ENCODE measurements at places on chromosomes 6 and 20. TPM values are rescaled to one million over a fixed set of nuclear protein-coding genes. Genes with fewer than 3 reads are reported as not detected.

- DNase-seq: no peak
Observed at GRCh38 chr20:4830259-4830658, 108.5 kb downstream of the PRND start.

ZNF334 gene
- 1.1 TPM for total RNA-seq

GRCh38 chr20:53468587-53468986, 125.1 kb downstream of the ZNF217 start:
- DNase-seq: no peak

- no peak for DNase-seq
Observed at GRCh38 chr6:54057058-54057457, 54.2 kb upstream of the MLIP start.

GRCh38 chr20:10336959-10337729, 96.9 kb downstream of the MKKS start:
- DNase-seq: no peak

ENPP1 gene
- total RNA-seq: 0.29 TPM

ERVFRD-1 gene
- not detected for total RNA-seq

- DNase-seq: no peak
Observed at GRCh38 chr6:2753110-2753489, 2.4 kb upstream of the MYLK4 start.

- DNase-seq: no peak
Observed at GRCh38 chr6:16769986-16770376, 8.7 kb upstream of the ATXN1 start.

GPLD1 gene
- 0.34 TPM for total RNA-seq

OSBPL2 gene
- total RNA-seq: 24.1 TPM

SLC32A1 gene
- total RNA-seq: not detected

DNA sequence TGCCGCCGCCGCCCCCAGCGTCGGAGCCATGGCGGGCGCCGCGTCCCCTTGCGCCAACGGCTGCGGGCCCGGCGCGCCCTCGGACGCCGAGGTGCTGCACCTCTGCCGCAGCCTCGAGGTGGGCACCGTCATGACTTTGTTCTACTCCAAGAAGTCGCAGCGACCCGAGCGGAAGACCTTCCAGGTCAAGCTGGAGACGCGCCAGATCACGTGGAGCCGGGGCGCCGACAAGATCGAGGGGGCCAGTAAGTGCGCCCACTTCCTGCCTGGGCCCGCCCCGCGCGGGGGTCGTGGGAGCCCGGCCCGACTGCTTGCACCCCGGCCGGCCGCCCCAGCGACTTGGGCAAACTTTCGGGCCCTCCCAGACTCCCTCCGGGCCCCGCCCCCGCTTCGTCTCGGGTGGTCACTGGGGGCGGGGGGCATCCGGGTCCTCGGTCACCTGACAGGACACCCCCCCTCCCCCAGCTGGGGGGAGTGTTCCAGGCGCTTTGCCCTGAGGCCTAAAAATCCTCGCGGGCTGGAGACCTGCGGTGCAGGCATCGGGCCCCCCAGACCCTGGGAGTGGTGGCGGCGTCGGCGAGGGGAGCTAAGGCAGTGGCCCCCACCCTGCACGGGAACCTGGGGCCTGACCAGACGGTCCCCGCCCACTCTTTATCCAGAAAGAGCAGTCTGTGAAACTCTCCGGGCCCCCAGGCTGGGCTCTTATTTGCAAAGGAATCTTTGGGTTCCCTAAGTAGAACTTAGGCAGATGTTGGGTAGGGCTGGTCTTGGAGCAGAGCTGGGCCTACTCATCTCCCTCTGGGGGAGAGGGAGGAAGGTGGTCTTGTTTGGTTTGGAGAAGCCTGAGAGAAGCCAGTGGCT, 501 bp downstream of the PLCG1 start:
- peak; percentile 87 for DNase-seq

DNA sequence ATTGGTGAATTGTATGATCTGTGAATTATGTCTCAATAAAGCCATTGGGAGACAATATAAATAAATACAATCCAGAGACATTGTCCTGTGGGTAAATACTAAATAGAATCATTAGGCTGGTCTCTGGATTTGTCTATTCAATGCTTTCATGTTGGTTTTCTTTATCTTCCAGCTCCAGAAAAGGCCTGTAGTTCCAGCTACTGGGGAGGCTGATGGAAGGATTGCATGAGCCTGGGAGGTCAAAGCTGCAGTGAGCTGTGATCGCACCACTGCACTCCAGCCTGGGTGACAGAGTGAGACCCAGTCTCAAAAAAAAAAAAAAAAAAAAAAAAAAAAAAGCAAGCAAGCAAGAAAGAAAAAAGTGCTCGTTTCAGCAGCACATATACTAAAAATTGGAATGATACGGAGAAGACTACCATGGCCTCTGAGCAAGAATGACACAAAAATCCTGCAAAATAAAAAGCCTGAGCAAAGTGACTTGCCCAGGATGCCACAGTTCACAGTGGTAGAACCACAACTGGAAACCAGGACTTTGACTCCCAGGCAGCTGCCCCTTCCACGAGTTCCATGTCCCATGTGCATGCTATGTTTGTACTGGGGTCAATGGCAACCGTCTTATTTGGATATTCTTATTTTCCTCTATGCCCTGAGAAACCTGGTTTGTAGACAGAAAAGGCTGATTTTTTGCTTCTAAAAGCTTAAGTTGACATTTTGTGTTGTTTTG, 33.6 kb upstream of the GMPR start:
- DNase-seq: no peak

ACTR5 gene
- 8.4 TPM for total RNA-seq

DNA sequence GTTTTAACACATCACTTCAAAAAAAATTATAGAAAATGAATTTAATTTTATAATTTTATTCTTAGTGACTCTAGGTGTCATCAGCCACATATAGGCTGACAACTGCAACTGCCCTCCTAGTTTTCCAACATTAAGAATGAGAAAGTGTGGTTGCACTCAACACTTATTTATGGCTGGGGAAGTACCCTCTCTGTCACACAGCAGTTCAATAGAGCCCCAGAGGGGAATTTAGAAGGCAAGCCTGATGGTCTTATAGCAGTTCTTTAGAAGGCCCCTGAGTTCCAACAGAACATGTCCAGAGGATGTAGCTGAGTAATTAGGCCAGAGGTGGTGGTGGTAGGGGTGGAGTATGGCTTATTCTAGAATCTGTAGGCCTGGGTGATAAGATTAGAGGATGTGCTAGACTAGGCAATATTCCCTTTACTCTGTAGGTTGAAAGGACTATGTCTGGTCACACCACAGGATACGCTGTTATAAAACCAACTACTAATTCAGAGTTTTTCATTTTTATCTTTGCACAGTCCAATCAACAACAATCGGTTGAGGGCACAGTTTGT, 226.5 kb upstream of the CITED2 start:
- DNase-seq: no peak

BTN3A1 gene
- total RNA-seq: 47.9 TPM

DNA sequence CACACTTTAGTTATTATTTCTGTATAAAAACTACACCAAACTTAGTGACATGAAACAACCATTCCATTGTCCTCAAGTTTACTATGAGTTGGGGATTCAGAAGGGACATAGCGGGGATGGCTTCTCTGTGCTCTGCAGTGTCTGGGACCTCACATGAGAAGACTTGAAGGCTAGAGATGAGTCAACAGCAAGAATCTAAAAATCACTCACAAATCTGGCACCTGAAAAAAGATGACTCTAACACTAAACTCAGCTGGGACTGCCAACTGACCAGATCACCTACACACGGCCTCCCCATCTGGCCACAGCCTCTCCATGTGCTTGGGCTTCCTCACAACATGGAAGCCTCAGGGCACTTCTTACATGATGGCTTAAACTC, 63.0 kb upstream of the EYA2 start:
- DNase-seq: no peak

DNA sequence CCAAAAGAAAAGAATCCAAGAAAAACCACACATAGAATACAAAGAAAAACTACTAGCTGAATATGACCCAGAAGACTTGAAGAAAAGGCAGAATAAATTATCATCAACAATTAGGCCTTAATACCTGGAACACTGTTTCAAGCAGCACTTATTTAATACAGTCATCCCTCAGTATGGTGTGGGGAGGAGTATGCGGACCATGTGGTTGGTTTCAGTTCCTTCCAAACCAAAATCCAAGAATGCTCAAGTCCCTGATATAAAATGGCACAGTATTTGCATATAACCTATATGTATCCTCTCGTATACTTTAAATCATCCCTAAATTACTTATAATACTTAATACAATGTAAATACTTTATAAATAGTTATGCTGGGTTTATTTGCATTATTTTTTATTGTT, 16.1 kb downstream of the CDK19 start:
- DNase-seq: no peak

PCSK2 gene
- not detected for total RNA-seq

HSPA12B gene
- not detected for total RNA-seq

SYTL3 gene
- 48.3 TPM for total RNA-seq

DNA sequence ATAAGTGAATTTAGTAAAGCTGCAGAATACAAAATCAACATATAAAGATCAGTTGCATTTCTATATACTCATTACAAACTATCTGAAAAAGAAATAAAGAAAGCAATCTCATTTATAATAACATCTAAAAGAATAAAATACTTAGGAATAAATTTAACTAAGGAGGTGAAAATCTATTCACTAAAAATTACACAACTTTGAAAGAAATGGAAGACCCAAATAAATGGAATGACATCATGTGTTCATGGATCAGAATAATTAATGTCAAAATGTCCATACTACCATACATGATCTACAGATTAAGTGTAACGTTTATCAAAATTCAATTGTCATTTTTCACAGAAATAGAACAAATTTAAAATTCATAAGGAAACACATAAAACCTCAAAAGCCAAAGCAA, 194.9 kb downstream of the TINAG start:
- DNase-seq: no peak

Data from activated CD8-positive, alpha-beta T cell treated with anti-CD3 and anti-CD28 coated beads, Interleukin-2, amount 10 ng/mL, durations not matched to agents 7 days and 5 days (primary cell).